ENCODE measurements at places on chromosomes 11 and 22.

- peak; percentile 20 for DNase-seq
Observed at GRCh38 chr11:71499125-71499524, 27.9 kb upstream of the KRTAP5-7 start.

DNA sequence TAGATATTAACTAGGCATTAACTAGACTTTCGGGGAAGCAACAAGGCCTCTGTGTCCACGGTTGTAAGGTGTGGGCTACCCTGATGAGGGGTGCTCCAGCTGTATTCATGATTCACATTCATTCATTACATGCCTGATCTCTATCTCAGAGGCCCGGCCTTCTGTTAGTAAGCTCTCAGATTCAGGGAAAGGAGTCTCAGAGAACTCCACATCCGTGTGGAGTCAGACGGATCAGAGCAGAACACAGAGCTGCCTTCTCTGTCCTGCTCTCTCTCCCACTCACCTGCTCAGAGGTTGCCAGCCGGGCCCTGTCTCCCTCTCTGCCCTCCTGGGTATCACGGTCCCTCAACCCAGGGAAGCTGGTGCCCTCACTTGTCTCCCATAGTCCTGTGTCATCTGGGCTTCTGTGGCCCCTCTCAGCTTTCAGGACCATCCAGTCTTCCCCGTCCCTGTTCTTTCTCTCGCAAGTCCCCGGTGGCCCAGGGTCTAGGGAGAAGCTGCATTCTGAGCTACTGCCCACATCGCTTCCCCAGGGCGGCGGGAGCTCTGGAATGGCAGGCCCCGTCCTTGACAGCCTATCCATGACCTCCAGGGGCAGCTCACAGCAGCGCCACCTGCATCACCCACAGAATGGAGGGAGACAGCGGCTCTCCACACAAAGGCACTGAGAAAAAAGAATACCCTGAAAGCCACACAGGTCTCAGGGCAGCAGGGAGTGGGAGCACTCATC lies 4.3 kb downstream of the TP53AIP1 start:
- no peak for DNase-seq

DNA sequence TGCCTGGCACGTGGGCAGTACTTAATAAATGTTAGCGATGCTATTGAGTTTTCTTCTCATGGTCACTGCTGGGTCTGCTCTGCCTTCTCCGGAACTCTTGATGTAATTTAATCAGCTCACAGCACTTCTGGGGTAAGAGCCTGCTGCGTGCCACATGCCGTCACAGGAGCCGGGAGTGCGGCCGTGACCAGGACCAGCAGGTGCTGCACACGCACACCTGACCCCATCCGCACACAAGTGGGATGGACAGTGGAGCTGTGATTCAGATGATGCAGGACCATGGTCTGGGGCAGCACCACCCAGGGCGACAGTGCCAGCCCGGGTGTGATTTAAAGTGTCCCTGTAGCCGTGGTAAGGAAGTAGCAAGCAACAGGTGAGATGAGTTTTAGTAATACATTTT lies 61.2 kb downstream of the TBC1D22A start:
- no peak for DNase-seq

DNA sequence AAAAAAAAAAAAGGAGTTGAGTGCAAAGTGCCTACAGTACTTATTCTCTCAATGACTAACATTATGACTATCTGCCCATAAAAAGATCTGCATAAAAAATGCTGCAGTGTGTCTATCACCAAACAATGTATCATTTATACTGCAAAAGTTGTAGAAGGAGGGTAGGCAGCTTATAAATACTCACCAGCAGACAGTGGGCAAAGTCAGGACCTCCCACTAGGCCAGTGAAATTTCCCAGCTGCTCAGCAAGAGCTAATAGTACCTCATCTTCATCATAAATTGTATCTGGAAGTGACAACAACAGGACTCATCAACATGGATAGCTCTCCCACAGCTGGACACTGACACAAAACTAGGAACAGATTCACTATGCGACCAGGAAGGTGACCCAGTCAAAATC lies 1.6 kb downstream of the PPP2R1B start:
- peak; percentile 31 for DNase-seq

GRCh38 chr22:26673486-26673885 lies 16.1 kb downstream of the MIAT start:
- no peak for DNase-seq

GRCh38 chr11:47106798-47107411 lies 69.8 kb downstream of the ARFGAP2 start:
- no peak for DNase-seq

DNA sequence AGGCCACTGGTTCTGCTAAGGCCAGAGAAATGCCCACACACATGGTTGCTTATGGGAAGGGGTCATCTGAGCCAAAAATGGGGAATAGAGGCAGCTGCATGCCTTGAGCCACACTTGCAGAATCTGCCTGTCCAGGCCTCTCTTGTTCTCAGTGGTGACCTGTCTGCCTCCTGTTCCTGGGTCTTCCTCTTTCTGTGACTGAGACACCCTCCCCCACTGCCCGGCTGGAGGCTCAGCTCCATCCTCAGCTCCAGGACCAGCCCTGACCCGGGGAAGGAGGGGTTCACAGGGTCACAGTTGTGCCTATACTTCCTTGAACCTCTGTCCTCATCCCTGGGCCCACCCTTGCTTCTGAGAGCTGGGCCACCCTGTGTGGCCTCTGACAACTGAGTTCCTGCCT lies 52.3 kb downstream of the CSF2RB start:
- DNase-seq: no peak

GRCh38 chr22:40853333-40853732 lies 3.1 kb downstream of the ST13 start:
- no peak for DNase-seq

- no peak for DNase-seq
Observed at GRCh38 chr11:34975482-34975881, 59.1 kb downstream of the PDHX start.

DNA sequence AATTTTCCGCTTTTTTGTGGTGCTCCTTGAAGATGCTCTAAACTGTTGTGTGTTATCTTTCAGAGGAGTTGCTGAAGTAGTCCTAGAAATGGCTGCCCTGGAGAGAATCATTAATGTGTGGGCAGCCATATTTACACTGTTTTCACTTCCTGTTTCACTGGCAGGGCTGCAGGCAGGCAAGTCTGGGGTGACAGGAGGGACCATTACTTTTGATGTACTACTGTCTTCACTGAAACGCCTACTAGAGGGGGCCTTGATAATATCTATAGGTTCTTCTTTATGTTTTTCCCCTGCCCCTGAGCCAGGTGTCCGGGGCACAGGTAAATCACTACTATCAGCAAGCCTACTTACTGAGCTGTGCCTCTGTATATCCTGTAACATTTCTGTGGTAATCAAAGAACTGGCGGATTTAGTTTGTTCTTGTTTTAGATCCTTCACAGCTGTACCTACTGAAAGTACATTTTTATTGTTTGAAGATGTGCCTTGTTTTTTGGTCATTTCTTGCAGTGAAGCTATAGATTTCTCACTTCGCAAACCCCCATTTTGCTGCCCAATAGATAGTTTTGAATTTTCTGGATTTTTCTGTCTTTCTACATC lies 39.7 kb downstream of the ACAT1 start:
- DNase-seq: no peak

GRCh38 chr11:23875176-23875850 lies 621.5 kb upstream of the LUZP2 start:
- DNase-seq: no peak

DNA sequence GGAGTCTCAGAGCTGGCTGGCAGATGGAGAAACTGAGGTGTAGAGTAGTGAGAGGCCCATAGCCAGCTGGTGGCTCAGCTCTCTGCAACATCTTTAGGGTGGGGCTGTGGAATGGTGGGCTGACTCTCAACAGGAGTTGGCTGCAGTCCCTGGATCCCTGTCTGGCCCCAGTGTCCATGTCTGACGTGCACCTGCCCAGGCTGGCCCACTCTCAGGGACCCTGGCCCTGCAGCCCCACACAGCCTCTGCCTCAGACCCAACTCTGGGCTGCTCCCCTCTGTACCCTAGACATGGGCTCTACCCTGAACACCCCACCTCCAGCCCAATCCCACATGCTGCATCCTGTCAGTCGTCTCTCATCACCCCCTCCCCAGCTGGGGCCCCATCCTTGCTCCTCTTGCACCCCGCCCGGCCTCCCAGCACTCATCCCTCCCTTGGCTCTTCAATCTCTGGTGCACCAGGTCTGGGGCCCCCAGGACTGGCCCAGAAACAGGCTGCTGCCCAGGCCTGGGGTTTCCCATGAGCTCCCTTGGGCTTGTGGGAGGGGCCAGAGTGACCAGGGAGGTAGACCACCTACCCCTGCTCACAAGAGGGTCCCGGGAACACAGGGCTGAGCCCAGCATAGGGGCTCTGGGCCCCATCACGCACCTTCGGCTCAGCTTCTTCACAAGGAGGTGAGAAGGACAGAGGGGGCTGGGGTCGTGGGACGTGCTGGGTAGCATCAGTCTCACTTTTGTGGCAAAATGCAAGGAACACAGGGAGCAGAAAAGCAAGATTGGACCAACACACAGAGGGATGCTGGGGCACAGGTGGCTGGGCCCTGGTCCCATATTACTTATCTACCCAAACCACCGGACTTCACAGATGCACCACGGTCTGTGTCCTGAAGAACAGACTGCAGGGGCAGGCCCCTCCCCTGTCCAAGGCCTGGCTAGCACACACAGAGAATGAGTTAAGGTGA lies 31.5 kb downstream of the ARVCF start:
- DNase-seq: no peak

- DNase-seq: no peak
Observed at GRCh38 chr22:27024982-27025381, 367.6 kb downstream of the MIAT start.

GRCh38 chr11:23359297-23359696 lies 499.0 kb upstream of the CCDC179 start:
- DNase-seq: peak; percentile 88

DNA sequence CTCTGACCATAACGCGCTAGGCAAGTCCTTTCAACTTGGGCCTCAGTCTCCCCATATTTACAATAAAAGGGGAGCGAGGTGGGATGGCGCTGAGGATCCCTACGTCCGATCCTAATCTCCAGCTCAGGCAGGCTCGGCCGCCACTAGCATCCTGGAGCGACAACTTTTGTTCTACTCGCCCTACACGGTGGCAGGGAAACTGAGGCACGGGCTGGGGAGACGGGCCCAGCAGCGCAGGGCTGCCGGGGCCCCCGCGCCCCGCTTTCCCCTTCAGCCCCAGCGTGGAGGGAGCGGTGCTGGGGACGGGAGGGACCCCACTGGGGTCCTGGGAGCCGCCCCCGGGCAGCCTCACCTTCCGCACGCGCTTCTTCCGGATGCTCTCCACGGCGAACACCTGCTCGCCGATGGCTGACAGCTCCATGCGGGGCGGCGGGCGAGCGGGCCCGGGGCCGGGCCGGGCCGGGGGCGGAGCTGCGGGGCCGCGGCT lies 413 bp downstream of the CBX7 start:
- DNase-seq: no peak

GRCh38 chr11:19437760-19438159 lies 197.0 kb upstream of the E2F8 start:
- peak; percentile 80 for DNase-seq

DNA sequence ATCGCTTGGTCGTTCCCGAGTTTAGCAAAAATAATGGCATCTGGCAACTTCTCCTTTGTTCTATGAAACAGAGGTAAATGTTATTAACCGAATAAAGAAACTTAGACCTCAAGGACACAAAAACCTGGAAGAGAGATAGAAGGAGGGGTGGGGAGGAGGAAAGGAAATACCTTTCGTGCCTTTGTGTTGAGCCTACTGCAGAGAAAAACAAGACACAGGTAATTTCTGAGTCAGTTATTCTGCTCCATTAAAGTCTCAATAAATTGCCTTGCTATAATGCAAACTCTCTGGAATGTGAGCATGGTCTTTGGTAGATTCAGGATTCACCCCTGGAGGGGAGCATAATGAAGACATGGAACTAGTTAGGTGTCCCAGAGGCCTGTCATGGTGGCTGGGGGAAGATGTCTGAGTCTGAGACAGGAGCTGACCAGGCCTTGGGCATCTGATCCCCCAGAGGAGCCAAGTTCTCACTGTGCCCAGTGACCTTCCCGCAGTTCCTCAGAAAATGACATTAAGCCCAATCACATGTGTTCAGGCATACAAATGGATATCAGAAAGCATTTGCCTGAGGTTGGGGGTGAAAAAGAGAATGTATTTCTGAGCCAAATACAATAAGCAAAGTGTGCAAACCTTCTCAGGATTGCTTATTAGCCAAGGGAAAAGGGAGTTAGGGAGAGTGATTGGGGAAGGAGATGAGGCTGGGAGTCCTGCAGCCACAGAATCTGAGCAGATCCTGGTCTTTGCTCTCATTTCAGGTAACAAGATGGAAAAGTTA lies 72.6 kb upstream of the CADM1 start:
- no peak for DNase-seq

- DNase-seq: peak; percentile 74
Observed at GRCh38 chr11:11985016-11985715, 23.3 kb downstream of the DKK3 start.

- DNase-seq: no peak
Observed at GRCh38 chr22:27518531-27519340, 282.8 kb downstream of the MN1 start.

- no peak for DNase-seq
Observed at GRCh38 chr11:118059246-118059940, 17.5 kb upstream of the TMPRSS4 start.

GRCh38 chr11:102448869-102449224 lies 3.7 kb downstream of the TMEM123 start:
- DNase-seq: no peak

DNA sequence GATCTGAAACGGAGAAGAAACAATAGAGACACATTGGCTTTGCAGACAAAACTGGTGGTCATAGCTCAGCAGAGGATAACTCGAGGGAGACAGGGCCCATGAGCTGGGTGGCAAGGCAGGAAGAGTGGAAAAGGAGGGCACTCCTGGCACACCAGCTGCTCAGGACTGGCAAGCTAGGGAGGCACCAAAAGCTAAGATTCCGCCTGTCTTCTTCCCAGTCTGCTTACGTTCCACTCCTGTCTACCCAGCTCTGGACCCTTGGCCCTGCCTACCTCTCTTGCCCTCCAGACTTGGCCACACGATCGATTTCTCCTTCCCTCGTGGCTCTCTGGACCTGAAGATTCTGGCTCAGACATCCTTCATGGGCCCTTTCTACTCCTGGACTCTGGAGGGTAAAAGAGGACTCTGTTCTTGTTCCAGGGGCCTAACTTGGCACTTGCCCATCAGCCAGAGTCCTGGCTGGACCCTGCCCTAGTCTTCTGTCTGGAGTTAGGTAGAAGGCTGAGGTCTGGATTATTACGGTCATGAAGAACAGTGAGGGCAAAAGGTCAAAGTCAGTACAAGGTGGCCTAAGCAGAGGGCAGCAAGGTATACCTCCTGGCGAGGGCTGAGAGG lies 115.2 kb upstream of the PITPNB start:
- no peak for DNase-seq

- DNase-seq: no peak
Observed at GRCh38 chr11:130436171-130436570, 7.8 kb upstream of the ADAMTS8 start.

DNA sequence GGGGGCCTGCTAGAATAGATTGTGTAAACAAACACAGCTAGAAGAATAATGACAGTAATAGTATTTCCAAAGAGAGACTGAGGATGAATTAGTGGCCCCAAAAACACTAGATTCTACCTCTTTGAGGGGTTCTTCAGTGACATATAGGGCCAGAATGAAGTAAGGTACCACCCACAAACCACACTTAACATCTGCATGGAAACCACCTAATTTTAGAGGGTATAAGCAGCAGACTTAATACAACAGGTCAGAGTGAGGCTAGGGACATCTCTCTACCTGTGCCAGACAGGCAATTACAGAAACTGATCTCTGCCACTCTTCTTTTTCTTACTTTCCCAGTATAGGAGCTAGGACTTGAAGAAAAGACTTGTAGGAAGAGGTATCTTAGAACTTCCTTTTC lies 20.1 kb downstream of the ELP4 start:
- DNase-seq: no peak
